Spinal cord (tissue), 10 donors: ENCODE measurements at places on chromosomes 11 and 22. TPM values are rescaled to one million over a fixed set of nuclear protein-coding genes. Genes with fewer than 3 reads are reported as not detected.
A peak's percentile ranks its signal among the peaks of the same experiment; 100 is the strongest.

DNA sequence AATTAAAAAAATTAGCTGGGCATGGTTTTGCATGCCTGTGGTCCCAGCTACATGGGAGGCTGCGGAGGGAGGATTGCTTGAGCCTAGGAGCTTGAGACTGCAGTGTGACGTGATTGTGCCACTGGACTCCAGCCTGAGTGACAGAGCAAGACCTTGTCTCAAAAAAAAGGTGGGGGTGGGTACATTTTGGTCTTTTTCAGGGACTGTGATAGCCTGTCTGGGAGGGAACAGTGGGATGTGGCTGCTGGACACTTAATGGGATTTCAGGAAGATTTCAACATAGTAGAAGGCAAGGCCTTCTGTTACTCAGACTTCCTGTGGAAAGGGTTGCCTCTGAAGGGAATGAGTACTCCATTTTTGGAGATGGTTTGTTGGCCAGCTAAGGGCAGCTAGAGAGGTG, 40.6 kb downstream of the RELT start:
- peaks cover 6% of the 10 kb centered on the region for H3K36me3 ChIP-seq
- DNase-seq, result no peak
- peaks cover 3% of the 10 kb centered on the region for H3K4me1 ChIP-seq
- peak overlapping the region; percentile 10 for H3K27ac ChIP-seq
- H3K4me3 ChIP-seq, result no peak overlapping the region

GRCh38 chr11:37506531-37506930, 908.5 kb upstream of the RAG2 start:
- H3K4me1 ChIP-seq, result no peaks in the 10 kb centered on the region
- DNase-seq, result no peak
- no peak overlapping the region for H3K27ac ChIP-seq
- peaks cover 3% of the 10 kb centered on the region for H3K27me3 ChIP-seq
- H3K4me3 ChIP-seq, result no peak overlapping the region
- H3K36me3 ChIP-seq, result no peaks in the 10 kb centered on the region

GRCh38 chr11:27420722-27421572, 51.6 kb downstream of the LGR4 start:
- no peaks in the 10 kb centered on the region for H3K27me3 ChIP-seq
- DNase-seq, result no peak
- no peak overlapping the region for H3K4me3 ChIP-seq
- no peaks in the 10 kb centered on the region for H3K36me3 ChIP-seq

The MAPK8IP1 gene
- total RNA-seq, result 77.4 TPM

- no peak overlapping the region for H3K27ac ChIP-seq
- H3K27me3 ChIP-seq, result no peaks in the 10 kb centered on the region
- no peak overlapping the region for H3K4me3 ChIP-seq
- peaks cover 13% of the 10 kb centered on the region for H3K4me1 ChIP-seq
These were observed 843.4 kb downstream of the TBC1D22A start for GRCh38 chr22:47605886-47606285.

- DNase-seq, result no peak
- H3K27ac ChIP-seq, result no peak overlapping the region
- peaks cover 2% of the 10 kb centered on the region for H3K36me3 ChIP-seq
- peaks cover 2% of the 10 kb centered on the region for H3K27me3 ChIP-seq
- H3K4me1 ChIP-seq, result peaks cover 17% of the 10 kb centered on the region
- H3K4me3 ChIP-seq, result no peak overlapping the region
These were observed 72.9 kb upstream of the LMO1 start for GRCh38 chr11:8336356-8337129.

DNA sequence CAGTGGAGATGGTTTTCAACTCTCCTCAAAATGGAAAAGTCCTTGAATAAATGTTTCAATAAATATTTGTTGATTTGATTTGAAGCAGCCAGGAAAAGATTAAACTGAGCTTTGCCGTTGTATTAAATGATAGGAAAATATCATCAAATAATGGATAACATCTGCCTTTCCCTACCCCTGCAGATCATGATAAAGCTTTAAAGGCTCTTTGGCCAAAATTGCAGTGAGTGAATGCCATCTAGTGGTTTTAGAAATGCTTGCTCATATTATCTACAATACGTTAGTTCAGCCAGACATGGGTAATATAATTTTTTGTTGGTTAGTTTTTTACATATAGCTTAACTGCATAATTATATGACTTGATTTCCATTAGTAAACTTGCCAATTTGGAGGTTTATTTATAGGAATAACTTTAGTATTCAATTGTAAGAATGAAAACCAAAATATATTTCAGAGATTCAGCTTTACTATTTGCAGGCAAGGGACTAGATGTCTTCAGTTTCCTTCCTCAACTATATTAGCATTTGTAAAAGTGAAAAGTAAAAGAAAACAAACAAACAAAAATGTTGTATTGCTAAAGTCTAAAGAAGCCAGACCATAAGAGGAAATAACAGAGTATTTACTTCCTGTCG, 159.2 kb downstream of the MSANTD4 start:
- no peaks in the 10 kb centered on the region for H3K36me3 ChIP-seq
- no peak overlapping the region for H3K4me3 ChIP-seq
- peak; percentile 59 for DNase-seq
- H3K27ac ChIP-seq, result no peak overlapping the region
- no peaks in the 10 kb centered on the region for H3K4me1 ChIP-seq

DNA sequence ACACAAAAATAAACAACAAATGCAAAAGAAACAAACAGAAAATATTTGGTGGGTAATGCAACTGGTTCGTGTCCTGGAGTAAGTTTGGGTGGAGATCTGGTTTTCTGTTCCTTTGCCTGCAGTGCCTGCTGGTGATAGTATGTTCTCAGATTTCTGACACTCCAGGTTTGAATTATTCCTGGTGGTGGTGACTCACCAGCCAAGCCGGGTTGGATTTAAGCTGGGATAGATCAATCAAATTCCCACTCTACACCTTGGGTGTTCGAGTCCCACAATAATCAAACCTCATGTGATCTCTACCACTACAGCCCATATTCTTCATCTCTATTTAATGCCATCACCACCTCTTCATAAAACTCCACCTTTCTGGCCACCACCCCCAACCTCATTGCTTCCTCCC, 421.8 kb downstream of the NTM start:
- peaks cover 6% of the 10 kb centered on the region for H3K4me1 ChIP-seq
- DNase-seq, result no peak
- H3K27ac ChIP-seq, result no peak overlapping the region
- no peaks in the 10 kb centered on the region for H3K27me3 ChIP-seq

DNA sequence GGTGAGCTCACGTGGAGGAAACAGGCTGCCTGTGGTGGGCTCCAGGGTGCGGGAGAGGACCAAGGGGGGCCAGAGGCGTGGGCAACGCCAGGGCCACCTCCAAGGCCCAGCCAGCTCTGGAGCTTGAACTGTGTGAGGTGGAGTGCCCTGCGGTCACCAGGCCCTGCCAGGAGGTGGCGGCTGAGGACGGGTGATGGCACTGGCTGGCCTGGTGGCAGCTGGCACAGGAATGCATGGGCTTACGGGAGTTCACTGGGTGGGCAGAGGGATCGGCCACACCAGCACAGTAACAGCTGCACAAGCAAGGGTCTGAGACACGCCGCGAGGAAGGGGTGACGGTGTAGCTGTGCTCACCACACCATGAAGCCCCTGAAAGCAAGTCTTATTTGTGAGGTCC, 15.8 kb downstream of the TOLLIP start:
- H3K36me3 ChIP-seq, result peaks cover 86% of the 10 kb centered on the region
- no peak for DNase-seq
- H3K4me3 ChIP-seq, result no peak overlapping the region

DNA sequence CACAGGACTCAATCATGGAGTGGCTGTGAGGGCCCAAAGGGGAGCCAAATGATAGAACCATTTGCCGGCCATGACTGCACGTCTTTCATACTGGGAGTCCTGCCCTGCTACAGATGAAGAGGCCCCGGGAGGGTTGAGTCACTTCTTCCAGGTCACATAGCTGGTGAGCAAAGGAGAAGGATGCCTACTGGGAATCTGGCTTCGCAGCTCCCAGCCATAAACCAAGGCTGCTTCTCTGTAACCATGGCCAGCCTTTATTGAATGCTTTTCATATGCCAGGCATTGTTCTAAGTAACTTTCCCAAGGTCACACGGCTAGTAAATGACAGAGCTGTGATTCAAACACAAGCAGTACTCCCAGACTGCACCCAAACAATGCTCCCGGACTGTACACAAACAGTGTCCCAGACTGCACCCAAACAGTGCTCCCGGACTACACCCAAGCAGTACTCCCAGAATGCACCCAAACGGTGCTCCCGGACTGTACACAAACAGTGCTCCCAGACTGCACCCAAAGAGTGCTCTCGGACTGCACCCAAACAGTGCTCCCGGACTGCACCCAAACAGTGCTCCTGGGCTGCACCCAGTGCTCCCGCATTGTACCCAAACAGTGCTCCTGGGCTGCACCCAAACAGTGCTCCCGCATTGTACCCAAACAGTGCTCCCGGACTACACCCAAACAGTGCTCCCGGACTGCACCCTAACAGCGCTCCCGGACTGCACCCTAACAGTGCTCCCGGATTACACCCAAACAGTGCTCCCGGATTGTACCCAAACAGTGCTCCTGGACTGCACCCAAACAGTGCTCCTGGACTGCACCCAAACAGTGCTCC, 89.8 kb downstream of the FBXO7 start:
- H3K4me1 ChIP-seq, result peaks cover 9% of the 10 kb centered on the region
- H3K27ac ChIP-seq, result no peak overlapping the region
- no peaks in the 10 kb centered on the region for H3K36me3 ChIP-seq
- no peak overlapping the region for H3K4me3 ChIP-seq
- no peaks in the 10 kb centered on the region for H3K27me3 ChIP-seq
- no peak for DNase-seq

GRCh38 chr11:19988598-19988997, 171.7 kb downstream of the DBX1 start:
- no peaks in the 10 kb centered on the region for H3K27me3 ChIP-seq
- peak; percentile 53 for DNase-seq
- H3K27ac ChIP-seq, result peak overlapping the region; percentile 70
- H3K4me3 ChIP-seq, result no peak overlapping the region
- peaks cover 3% of the 10 kb centered on the region for H3K36me3 ChIP-seq

The JAM3 gene
- 115 TPM for total RNA-seq

DNA sequence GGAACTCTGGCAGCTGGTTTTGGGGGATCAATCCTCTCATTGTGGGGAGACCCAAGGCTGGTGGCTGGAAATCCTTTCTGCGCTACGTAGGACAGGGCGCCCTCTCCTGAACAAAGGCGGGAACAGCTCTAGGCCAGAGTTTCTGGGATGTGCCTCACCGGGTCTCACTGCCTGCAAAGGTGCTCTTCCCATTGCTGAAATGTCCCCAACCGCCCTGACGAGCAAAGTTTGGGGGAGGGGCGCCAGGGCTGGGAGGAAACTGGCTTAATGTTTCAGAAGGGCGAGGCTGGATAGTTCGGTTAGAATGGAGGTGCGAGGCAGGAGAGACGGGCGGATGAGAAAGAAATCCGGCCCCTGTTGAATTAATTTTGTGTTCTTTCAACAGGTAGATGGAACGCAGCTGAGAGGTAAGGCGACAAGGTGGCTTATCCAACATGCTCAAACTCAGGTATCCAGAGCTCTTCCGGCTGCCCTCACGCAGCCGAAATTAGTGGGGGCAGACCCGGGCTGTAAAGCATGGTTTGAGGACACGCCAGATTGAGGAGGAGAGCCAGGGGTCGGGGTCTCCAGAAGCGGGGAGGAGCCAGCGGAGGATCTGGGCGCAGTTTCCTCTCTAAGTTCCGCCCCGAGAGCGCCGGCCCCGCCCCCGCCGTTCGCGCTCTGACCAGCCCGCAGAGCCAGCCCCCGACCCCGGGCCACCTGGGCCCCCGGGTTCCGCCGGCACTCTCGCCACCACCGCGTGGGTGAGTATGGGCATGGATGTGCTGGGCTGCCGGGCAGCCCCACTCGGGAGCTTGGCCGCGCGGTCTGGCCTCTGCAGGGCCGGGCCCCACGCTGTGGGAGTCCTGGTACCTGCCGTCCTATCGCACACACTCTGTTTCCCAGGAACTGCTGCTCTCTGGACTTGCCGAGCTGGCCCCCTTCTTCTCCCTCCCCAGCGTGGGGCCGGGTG, at the start of gene PGAP2:
TSS of gene PGAP2 (plus strand) at position 652 of the 952 bp plus-strand sequence. CDS start 2,700 bp downstream, outside the sequence.
- H3K36me3 ChIP-seq, result peaks cover 3% of the 10 kb centered on the region
- peak within 1 kb of the TSS; percentile 77 for H3K4me3 ChIP-seq
- H3K27ac ChIP-seq, result no peak within 1 kb of the TSS
- peaks cover 9% of the 10 kb centered on the region for H3K4me1 ChIP-seq
- H3K27me3 ChIP-seq, result no peaks in the 10 kb centered on the region
- peak; percentile 80 for DNase-seq

GRCh38 chr11:33001751-33002542, 13.7 kb upstream of the DEPDC7 start:
- no peak overlapping the region for H3K27ac ChIP-seq
- no peaks in the 10 kb centered on the region for H3K36me3 ChIP-seq
- no peaks in the 10 kb centered on the region for H3K27me3 ChIP-seq
- no peak overlapping the region for H3K4me3 ChIP-seq
- no peak for DNase-seq

DNA sequence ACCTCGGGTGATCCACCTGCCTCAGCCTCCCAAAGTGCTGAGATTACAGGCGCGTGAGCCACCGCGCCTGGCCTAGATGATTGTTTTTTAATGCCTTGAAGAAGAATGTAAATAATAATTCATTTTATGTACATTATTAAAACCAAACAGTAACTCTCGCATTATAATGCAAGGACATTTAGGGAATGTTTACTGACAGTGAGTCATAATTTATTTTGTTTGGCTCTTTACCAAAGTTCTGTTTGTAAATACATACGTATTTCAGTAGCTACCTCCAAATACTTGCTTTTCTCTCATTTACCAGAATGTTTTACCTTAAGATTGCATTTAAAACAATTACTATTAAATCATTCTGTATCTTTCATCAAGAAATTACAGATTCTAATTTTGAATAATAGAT, 3.0 kb downstream of the RAB39A start:
- H3K36me3 ChIP-seq, result no peaks in the 10 kb centered on the region
- H3K27ac ChIP-seq, result no peak overlapping the region
- H3K27me3 ChIP-seq, result peaks cover 2% of the 10 kb centered on the region
- no peak overlapping the region for H3K4me3 ChIP-seq
- H3K4me1 ChIP-seq, result peaks cover 15% of the 10 kb centered on the region
- no peak for DNase-seq

DNA sequence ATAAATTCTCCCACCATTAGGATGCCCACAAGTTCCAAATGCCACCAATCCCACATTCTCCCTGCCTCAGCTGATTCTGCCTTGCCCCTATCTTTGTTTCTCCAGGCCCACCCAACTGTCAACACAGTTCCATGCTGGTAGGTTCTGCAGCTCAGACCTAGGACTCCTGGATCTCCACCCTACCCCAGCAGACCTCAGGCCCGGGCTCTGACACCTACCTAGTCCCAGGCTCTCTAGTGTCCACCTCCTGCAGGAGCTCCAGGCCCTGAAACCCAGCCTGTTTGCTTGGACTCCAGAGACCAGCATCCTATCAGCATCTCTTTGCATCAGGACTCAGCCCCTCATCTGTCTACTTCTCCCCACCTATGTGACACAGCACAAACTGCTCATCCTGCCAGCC, 86.5 kb downstream of the PDE2A start:
- no peak for DNase-seq
- no peak overlapping the region for H3K27ac ChIP-seq
- no peaks in the 10 kb centered on the region for H3K36me3 ChIP-seq
- peaks cover 70% of the 10 kb centered on the region for H3K27me3 ChIP-seq
- no peak overlapping the region for H3K4me3 ChIP-seq

- no peak for DNase-seq
- no peak overlapping the region for H3K27ac ChIP-seq
- H3K36me3 ChIP-seq, result peaks cover 3% of the 10 kb centered on the region
- H3K4me3 ChIP-seq, result no peak overlapping the region
These were observed 2.2 kb upstream of the SLC35C1 start for GRCh38 chr11:45802531-45803317.
